ENCODE measurements at places on chromosomes 5 and 9. TPM values are rescaled to one million over a fixed set of nuclear protein-coding genes. Genes with fewer than 3 reads are reported as not detected.

RFX3 gene
- total RNA-seq, result 20.8 TPM

DNA sequence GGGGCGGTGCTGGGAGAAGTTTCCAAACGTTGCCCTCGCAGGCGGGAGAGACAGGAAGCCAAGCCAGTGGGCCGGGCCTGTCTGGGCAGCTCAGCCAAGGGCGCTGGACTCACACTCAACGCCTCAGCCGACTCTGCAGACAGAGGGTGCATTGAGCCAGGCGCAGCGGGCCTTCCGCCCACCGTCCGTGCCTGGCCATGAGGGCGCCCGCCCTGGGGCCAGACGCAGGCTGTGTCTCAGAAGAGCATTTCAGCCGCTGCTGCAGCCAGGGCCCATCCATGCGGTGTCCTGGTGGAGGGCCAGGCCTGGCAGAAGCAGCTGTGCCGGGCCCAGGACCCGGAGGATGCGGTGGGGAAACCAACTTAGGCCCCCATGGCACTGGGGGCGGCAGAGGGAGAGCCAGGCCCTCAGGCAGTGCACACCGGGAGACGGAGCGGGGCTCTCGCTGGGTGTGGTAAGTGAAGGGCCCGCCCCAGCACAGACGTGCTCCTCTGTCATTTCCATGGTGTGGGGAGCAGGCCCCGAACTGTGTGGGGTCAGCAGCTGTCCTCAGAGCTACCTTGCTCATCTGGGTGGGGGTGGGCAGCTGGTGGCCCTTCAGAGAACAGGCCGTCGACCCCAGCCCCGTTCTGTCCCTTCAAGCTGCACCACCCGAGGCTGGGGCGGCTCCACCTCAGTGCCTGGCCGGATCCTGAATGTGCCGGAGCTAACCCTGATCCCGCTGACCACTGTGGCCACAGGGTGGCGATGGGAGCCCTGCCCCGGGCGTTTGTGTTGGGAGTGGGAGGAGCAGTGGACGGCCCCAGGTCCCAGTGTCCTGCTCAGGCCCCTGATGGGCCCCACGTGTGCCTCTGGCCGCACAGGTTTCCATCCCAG is 18.0 kb downstream of the DNLZ start:
- no peaks in the 10 kb centered on the region for H3K36me3 ChIP-seq
- H3K27ac ChIP-seq, result peak overlapping the region; percentile 81
- H3K4me3 ChIP-seq, result peak overlapping the region; percentile 29

DNA sequence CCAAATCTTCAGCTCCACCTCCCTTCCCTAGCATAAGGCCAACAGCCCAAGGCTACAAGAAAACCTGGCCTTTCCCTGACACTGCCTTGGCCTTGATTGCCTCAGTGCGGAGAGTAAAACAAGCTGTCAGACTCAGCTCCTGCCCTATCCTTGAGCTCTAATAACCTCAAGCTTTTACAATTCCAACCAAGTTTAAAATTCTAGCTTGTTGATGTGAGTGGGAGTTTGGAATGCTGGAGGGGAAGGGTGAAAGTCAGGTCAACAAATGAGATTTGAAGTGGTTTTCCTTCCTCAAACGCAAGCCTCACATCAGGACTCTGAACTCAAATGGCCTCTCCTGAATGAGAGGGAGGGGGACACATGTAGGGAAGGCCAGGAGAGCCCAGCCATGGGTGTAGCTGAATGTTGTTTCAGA is 197.0 kb upstream of the VLDLR start:
- H3K36me3 ChIP-seq, result no peaks in the 10 kb centered on the region
- no peaks in the 10 kb centered on the region for H3K4me1 ChIP-seq
- no peak overlapping the region for H3K27ac ChIP-seq
- no peak for DNase-seq

AK1 gene
- 65.1 TPM for total RNA-seq

- no peak overlapping the region for H3K4me3 ChIP-seq
- H3K36me3 ChIP-seq, result no peaks in the 10 kb centered on the region
- H3K27ac ChIP-seq, result no peak overlapping the region
- H3K27me3 ChIP-seq, result no peaks in the 10 kb centered on the region
- no peak for DNase-seq
These were observed 92.7 kb downstream of the TMC1 start for GRCh38 chr9:72614067-72614466.

FBXL7 gene
- total RNA-seq, result 40.2 TPM

DNA sequence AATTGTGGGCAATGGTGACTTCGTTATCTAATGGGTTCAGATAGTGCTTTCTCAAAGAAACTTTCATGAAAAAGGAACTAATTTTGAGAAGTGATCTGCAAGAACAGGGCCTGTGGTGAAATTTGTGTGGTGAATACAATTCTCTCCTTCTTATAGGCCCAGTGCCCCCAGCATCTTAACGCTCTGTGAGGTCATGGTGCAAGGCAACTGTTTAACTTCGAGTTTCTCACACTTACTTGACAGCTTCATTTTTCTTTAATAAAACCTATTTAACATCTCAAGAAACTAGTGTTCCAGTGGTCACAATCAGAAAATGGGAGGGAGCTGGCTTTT is 69.2 kb downstream of the FAM114A2 start:
- no peaks in the 10 kb centered on the region for H3K36me3 ChIP-seq
- no peak for DNase-seq
- no peaks in the 10 kb centered on the region for H3K4me1 ChIP-seq
- no peak overlapping the region for H3K27ac ChIP-seq
- H3K4me3 ChIP-seq, result no peak overlapping the region

GRCh38 chr9:136964171-136964689 is 12.2 kb downstream of the LCN12 start:
- peaks cover 73% of the 10 kb centered on the region for H3K4me1 ChIP-seq
- DNase-seq, result no peak
- peak overlapping the region; percentile 55 for H3K27ac ChIP-seq
- no peaks in the 10 kb centered on the region for H3K27me3 ChIP-seq

CDC25C gene
- total RNA-seq, result not detected

SVEP1 gene
- 96.9 TPM for total RNA-seq

Data from tibial nerve (tissue), 4 donors.